Fibroblast of lung (primary cell): ENCODE measurements at places on chromosomes 12 and 14. TPM values are rescaled to one million over a fixed set of nuclear protein-coding genes. Genes with fewer than 3 reads are reported as not detected.
A peak's percentile ranks its signal among the peaks of the same experiment; 100 is the strongest.

DNA sequence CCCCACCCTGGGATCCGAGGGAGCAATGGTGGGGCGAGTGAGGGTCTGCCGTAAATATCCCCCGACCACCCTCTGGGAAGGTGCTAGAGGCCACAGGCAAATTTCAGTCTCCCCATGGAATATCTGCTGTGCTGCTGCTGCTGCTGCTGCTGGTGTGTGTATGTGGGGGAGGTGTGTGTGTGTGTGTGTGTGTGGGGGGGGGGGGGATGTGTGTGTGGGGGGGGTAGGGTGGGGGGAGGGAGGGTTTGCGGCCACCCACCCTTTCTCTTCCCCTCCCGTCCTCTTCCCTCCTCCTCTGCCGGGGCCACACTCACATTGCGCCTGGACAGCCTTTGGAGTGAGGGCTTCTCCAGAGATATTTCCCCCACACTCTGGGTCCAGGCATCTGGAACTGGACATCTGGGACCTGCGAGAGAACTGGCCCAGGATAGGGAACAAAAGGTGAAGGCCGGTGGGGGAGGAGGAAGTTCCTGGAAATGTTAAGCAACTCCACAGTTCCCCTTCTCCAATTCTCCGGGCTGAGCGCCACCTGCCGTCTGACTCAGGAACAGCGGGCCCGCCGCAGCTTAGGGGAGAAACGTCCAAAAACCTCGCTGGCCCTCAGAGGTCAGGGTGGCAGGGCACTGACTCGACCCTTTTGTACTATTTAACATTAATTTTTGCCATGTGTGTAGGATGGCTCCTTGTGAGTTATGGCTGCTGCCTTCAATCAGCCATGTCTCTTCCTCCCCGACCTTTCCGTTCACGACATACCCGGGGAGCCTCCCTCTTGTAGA is at the start of gene C1RL:
C1RL (minus strand) TSS at position 419 of the 776 bp plus-strand sequence; CDS start at position 385, 34 bp downstream.
- DNase-seq, result peak; percentile 95

DNA sequence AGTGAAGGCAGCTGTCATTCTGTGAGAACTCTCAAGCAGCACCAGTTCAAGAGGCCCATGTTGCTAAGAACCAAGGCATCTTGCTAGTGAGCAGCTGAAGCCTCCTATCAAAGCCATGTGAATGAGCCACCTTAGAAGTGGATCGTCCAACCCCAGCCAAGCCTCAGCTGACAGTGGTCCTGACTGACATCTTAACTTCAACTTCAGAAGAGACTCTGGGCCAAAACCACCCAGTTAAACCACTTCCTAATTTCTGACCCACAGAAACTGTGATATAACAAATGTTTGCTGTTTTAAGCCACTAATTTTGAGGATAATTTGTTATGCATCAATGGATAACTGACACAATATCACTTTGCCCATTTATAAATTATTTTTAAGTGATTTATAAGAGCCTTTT is 256.0 kb downstream of the RPAP3 start:
- no peak for DNase-seq

DNA sequence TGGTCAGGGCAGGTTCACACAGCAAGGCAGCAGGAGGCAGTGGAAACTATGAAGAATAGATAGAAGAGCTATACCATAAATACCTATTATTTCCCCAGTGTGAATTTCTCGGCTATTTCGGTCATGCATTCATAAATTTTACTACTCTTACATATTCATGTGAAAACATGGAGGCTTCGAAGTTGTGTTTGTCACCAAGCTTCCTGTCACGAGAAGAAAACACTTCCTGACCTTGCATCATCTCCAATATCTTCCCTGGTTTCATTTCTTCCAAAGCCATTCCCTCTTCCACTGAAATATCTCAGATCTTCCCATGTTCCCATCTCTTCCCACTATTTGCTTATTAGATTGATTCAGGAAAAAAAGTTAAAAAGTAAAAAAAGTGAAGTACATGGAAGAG is 80.4 kb downstream of the CPNE8 start:
- DNase-seq, result no peak

DNA sequence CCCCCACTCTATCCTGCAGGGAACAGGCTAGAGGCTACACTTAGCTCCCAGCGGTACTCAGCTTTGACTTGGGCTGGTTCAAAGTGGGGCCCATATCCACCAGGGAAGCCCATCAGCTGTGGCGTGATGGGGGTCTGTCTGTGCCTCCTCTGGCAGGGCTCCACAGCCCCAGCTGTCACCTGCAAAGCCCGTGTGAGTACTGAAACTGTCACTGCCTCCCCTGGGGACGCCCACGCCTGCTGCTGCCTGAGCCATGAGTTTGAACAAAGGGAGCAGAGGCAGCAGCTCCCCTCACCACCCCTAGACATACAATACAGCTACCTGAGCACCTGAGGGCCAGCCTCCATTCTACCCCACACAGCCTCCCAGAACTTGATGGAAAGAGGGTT is 5.0 kb downstream of the REM2 start:
- no peak for DNase-seq

WNT1 gene
- not detected in 2 replicates for total RNA-seq

DNA sequence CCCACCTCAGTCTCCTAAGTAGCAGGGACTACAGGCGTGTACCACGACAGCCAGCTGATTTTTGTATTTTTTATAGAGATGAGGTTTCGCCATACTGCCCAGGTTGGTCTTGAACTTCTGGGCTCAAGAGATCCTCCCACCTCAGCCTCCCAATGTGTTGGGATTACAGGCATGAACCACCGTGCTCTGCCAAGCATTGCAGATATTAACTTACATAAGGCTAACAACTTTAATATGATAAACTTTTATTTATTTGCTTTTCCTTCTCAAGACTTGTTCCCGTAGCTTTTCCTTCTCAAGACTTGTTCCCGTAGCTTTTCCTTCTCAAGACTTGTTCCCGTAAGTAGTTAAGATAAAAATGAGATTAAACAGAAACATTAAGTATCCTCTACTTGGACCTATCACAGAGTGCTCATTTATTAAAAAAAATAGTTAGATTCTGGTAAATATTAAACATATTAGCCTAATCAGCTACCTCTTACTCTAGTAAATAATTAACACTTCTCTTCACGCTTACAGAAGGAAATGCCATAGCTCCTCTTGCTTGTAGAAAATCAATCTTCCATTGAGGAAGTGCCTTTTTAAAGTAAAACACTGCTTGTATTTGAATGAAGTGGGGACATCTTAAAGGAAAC is 157.7 kb upstream of the KITLG start:
- no peak for DNase-seq

TAS2R14 gene
- 2.1 and 2.6 TPM in 2 replicates for total RNA-seq

GLIPR1 gene
- total RNA-seq, result 36.0 and 59.8 TPM in 2 replicates

DNAH10 gene
- total RNA-seq, result 0.26 and 0.33 TPM in 2 replicates

- DNase-seq, result no peak
Measured at GRCh38 chr14:54594537-54594936, 27.6 kb downstream of the SAMD4A start.

TEX52 gene
- not detected in 2 replicates for total RNA-seq

DNA sequence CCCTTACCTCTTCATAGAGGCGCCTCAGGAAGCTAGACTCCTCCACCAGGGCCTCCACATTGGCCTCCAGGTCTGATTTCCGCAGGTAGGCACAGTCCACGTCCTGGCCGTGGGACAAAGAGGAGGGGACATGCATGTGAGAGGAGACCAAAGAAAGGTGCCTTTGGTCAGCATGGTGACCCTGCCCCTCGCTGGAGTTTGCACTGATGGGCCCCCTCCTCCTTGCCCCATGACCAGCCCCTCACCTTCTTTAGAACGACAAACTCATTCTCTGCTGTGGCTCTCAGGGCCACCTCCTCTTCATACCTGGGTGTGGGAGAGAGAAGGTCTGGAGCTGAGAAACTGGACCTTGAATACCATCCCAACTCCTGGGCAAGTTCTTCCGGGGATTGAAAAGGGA is 3.2 kb downstream of the KRT85 start:
- no peak for DNase-seq

- DNase-seq, result peak; percentile 69
Measured at GRCh38 chr12:13171921-13172859, 24.3 kb upstream of the EMP1 start.

GRCh38 chr14:51369814-51370213 is 129.8 kb downstream of the TMX1 start:
- no peak for DNase-seq

IAPP gene
- not detected in 2 replicates for total RNA-seq

- DNase-seq, result no peak
Measured at GRCh38 chr12:121766290-121767039, 27.0 kb downstream of the RHOF start.

GRCh38 chr12:8501720-8502119 is 11.6 kb upstream of the CLEC4D start:
- no peak for DNase-seq

DNA sequence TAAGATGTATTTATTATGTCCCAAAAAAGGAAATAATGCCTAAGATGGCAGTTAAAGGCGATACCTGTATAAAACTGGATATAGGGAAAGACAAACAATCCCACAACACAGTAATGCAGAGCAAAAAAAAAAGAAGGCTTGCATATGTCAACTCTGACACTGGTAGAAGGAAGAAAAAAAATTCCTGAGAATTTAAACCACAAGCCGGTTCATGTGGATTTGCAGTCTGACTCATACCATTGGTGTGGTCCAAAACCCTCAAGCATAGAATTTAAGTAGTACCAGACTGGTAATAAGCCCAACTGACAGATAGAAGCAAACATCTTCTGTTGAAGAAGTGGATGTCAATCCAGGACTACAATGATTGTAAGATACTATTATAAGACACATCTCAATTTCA is 7.2 kb downstream of the DNAI7 start:
- peak; percentile 96 for DNase-seq

GRCh38 chr14:61037215-61037614 is 56.2 kb downstream of the SLC38A6 start:
- DNase-seq, result no peak

GRCh38 chr14:31717294-31718085 is 156.3 kb downstream of the NUBPL start:
- peak; percentile 2 for DNase-seq

GRCh38 chr14:104689109-104689880 is at the start of gene INF2:
INF2 (plus strand) TSS chr14:104689618; CDS start chr14:104701366, 11,748 bp downstream.
- DNase-seq, result peak; percentile 56

GRCh38 chr12:19630536-19630935 is 191.2 kb downstream of the AEBP2 start:
- no peak for DNase-seq

DNA sequence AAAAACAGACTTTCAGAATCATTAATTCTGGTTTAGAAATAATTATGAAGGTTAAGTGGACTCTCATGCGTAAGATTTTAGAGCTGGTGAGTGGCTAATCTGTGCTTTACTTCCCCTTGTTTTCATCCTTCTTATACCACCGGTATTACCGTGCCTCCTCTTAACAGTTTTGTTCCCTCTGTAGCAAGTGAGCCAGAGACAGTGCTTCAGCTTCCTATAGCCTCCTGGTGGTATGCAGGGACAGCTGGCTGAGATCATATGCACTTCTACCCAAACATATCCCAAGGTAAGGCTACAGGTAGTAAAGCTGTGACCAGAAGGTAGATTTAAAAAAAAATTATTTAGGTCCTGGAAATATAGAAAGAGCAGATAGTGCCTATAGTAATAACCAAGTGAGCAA is 55.2 kb downstream of the PDE3A start:
- DNase-seq, result no peak

- DNase-seq, result peak; percentile 76
Measured at GRCh38 chr12:14260011-14260993, 105.2 kb upstream of the ATF7IP start.

DNA sequence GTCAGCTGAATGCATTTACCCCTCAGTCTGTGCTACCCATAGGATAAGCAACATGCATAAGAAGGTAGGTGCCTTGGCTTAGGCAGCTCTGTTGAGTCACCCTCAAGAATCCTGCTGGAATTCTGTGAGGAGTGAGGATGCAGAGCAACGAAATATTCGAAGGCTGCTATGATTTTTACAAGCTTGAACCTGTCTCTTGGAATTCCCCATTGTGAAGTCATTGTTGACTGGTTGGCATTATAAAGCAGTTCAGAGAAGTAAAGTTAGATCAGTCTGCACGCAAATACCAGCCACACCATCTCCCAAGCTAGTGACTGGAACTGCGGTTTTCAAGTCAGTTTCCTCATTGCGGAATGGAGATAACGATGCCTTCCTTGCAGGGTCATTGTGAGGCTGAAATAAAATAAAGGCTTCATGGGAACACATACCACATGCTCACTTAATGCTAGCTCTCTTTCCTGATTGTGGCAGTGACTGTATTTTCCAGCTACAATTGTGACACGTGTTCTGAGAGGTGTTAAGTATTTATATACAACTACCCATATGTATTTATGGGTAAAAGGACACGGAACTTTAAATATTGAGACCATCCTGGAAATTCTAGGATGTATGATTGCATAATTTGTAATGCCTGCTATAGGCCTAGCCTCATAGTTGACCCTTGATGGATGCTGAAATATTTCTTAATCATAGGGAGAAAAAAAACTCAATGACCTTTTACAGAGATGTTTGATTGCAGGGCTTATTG is 96.7 kb downstream of the ETV6 start:
- peak; percentile 82 for DNase-seq
